Effector memory CD8-positive, alpha-beta T cell (primary cell): ENCODE measurements at places on chromosomes 1 and 21.

GRCh38 chr1:102897557-102897956 is 210.8 kb downstream of the COL11A1 start:
- H3K4me1 ChIP-seq, result no peaks in the 10 kb centered on the region
- H3K36me3 ChIP-seq, result peaks cover 3% of the 10 kb centered on the region
- no peak overlapping the region for H3K27ac ChIP-seq

DNA sequence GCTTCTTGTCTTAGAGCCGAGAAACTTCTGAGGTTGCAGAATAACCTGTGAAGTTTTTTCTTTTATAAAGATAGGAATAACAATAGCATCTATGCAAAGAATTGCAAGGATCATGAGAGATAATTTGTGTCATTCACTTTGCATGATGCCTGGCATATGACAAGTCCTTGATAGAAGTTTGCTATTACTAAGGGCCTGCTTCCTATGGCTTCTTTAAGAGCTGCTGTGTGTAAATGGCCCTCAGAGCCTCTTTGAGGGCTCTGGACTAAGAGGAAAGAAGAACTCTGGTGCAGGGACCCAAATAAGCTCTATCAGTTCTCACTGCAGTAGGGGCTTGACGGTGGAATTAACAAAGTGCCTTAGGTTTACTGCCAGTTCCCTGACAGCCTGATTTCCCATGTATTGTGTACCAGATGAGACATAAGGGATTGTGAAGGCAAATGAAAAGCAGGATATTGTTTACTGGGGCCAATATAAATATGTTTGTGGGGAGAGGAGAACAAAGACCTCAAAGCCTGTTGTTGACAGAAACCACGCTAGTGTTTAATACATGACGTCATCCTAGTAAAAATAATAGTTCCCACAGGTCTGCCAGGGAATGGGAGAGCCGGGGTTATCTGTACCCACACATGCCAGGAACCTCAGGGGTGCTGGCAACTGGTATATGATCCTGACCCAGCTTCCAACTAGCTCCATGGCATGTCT is 131.2 kb upstream of the UBE2U start:
- H3K27ac ChIP-seq, result no peak overlapping the region
- H3K36me3 ChIP-seq, result no peaks in the 10 kb centered on the region
- no peak overlapping the region for H3K4me3 ChIP-seq
- H3K4me1 ChIP-seq, result no peaks in the 10 kb centered on the region
- DNase-seq, result no peak
- H3K27me3 ChIP-seq, result peaks cover 6% of the 10 kb centered on the region

- peaks cover 4% of the 10 kb centered on the region for H3K4me1 ChIP-seq
- DNase-seq, result no peak
- H3K4me3 ChIP-seq, result no peak overlapping the region
- no peaks in the 10 kb centered on the region for H3K36me3 ChIP-seq
- H3K27me3 ChIP-seq, result peaks cover 89% of the 10 kb centered on the region
Measured at GRCh38 chr1:212514782-212515181, 82.1 kb downstream of the NENF start.

DNA sequence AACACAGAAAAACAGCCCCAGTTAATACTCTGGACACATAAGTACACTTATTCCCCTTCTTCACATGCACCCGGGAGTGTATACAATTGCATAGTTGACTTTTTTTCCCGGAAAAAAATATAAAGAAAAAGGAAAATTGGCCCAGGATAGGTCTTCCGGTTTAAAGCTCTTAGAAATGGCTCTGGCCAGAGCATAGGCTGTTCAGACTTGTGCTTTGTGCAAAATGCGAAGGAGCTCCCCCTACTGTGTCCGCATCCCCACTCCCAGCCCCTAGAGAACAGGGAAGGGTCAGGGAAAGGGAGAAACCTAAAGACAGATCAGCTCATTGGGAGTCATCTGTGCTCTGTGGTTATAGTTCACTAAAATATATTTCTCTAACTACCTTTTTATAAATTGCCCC is 5.5 kb upstream of the MTMR11 start:
- no peak overlapping the region for H3K27ac ChIP-seq
- H3K27me3 ChIP-seq, result no peaks in the 10 kb centered on the region
- H3K36me3 ChIP-seq, result peaks cover 14% of the 10 kb centered on the region
- DNase-seq, result no peak
- H3K4me1 ChIP-seq, result peaks cover 15% of the 10 kb centered on the region
- H3K4me3 ChIP-seq, result no peak overlapping the region

- no peak for DNase-seq
- no peaks in the 10 kb centered on the region for H3K36me3 ChIP-seq
- H3K4me1 ChIP-seq, result no peaks in the 10 kb centered on the region
- H3K27me3 ChIP-seq, result no peaks in the 10 kb centered on the region
- no peak overlapping the region for H3K27ac ChIP-seq
Measured at GRCh38 chr1:56060906-56061305, 518.5 kb downstream of the PLPP3 start.

- H3K4me1 ChIP-seq, result peaks cover 45% of the 10 kb centered on the region
- no peaks in the 10 kb centered on the region for H3K27me3 ChIP-seq
Measured at GRCh38 chr1:201023920-201024624, 558 bp upstream of the KIF21B start.

DNA sequence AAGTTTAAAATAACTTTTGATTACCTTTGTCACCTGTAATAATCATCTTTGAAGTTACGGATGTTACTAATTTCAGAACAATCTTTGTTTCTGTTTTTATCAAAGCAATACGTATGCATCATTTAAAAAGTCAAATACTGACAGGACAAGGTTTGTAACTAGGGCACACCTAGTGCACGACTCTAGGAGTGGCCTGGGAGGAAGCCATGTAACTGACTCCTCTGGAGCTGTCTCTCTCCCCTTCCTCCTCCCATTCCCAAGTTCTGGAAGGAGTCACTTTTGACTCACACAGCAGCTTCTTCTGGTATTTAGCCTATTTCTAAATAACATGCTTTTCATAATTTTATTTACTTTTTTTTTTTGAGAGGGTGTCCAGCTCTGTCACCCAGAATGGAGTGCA is 11.8 kb upstream of the RAP1GAP start:
- no peaks in the 10 kb centered on the region for H3K4me1 ChIP-seq
- no peak overlapping the region for H3K4me3 ChIP-seq
- no peaks in the 10 kb centered on the region for H3K27me3 ChIP-seq
- peaks cover 40% of the 10 kb centered on the region for H3K36me3 ChIP-seq

DNA sequence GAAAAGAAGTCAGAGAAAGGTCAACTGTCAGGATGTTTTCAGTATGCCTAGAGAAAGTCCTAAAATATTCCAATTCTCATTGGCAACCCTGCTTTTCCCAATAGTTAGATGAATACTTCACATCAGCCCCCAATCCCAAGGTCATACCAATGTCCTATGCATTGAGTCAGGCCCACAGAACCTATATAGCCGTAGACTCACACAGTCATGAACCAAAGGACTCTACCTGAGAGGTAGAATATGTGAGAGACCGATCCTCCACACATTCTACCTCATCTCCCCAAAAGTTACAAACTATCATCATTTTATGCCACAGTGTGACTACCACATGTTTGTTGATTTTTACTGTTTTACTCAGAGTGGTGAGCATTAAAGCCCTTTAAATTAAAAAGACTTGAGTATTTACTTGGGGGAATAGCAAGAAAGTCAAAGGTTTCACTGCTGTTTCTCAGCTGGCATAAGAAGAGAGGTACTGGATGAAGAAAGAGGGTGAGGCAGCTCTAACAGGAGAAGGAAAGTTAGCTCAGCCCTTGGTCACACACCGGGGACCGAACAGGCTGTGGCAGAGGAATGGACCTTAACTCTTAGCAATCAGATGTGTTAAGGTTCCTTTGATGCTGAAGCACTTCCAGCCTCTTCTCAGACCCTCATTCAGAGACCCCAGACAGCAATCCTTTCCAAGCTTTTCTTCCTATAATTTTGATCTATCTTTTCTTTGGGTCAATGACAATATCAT is 937 bp downstream of the CD48 start:
- no peak for DNase-seq
- no peaks in the 10 kb centered on the region for H3K27me3 ChIP-seq
- H3K4me1 ChIP-seq, result peaks cover 18% of the 10 kb centered on the region
- no peak overlapping the region for H3K4me3 ChIP-seq

GRCh38 chr21:38413958-38414548 is 84.2 kb downstream of the ERG start:
- H3K4me3 ChIP-seq, result no peak overlapping the region
- H3K36me3 ChIP-seq, result no peaks in the 10 kb centered on the region
- DNase-seq, result no peak
- H3K4me1 ChIP-seq, result no peaks in the 10 kb centered on the region
- H3K27ac ChIP-seq, result no peak overlapping the region

DNA sequence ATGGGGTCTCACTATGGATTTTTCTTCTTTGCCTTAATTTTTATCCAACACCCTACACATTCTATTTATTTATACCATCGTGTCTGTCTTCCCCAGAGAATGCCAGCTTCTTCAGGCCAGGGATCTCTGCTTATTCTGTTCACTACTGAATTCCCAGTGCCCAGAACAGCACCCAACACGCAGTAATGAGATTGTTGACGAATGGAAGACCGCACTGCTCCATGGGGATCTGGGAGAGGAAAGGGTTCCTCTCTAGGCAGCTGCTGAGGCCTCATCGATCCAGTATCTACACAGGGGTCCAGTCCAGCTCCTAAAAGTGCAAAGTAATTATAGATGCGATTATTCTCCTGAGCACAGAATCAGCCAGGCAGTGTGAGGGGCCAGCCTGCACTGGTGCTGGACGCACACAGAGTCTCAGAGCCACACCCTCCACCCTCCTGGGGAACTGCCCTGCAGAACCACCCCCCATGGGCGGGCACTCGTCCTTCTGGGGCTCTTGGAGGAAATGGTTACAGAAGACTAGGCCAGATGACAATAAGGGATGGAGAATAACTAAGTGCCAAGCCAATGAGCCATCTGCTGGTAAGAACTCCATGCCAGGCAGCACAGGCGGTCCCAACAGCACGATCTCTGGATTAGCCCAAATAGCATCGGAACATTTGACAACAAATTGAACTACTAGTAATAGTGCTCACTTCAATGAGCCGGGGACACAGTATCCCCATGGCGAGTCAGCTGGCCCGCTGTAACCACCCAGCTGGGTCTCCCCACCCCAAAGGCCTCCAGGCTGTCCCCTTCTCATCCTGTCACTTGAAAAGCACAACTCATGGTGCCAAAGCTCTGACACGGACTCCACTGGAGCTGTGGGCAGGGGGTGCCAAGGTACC is 1.7 kb upstream of the PDE9A start:
- no peak for DNase-seq
- H3K27me3 ChIP-seq, result peaks cover 54% of the 10 kb centered on the region
- peaks cover 12% of the 10 kb centered on the region for H3K4me1 ChIP-seq

GRCh38 chr21:41431788-41432548 is 5.9 kb downstream of the MX1 start:
- H3K4me1 ChIP-seq, result peaks cover 21% of the 10 kb centered on the region
- H3K36me3 ChIP-seq, result peaks cover 50% of the 10 kb centered on the region
- no peaks in the 10 kb centered on the region for H3K27me3 ChIP-seq

DNA sequence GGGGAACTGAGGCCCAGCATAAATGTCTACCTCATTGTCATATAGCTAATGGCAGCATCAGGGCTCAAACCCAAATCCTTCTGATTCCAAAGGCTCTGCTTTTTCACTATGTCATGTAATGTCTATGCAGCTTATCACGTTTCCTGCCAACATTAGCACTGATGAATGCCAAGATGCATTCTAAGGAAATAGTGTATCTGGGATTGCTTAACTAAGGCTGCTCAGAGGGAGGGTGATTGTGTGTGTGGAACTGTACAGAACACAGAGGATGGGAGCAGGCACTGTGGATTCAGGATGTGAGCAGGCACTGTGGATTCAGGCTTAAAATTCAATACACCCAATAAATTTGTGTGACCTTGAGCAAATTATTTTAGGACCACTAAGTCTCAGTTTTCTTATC is 456.4 kb upstream of the DEPDC1 start:
- no peaks in the 10 kb centered on the region for H3K36me3 ChIP-seq
- no peak overlapping the region for H3K27ac ChIP-seq
- no peak overlapping the region for H3K4me3 ChIP-seq
- DNase-seq, result no peak
- no peaks in the 10 kb centered on the region for H3K4me1 ChIP-seq

GRCh38 chr1:44328671-44329416 is 26.2 kb downstream of the ERI3 start:
- H3K27ac ChIP-seq, result peak overlapping the region; percentile 2
- no peaks in the 10 kb centered on the region for H3K27me3 ChIP-seq
- H3K36me3 ChIP-seq, result no peaks in the 10 kb centered on the region

DNA sequence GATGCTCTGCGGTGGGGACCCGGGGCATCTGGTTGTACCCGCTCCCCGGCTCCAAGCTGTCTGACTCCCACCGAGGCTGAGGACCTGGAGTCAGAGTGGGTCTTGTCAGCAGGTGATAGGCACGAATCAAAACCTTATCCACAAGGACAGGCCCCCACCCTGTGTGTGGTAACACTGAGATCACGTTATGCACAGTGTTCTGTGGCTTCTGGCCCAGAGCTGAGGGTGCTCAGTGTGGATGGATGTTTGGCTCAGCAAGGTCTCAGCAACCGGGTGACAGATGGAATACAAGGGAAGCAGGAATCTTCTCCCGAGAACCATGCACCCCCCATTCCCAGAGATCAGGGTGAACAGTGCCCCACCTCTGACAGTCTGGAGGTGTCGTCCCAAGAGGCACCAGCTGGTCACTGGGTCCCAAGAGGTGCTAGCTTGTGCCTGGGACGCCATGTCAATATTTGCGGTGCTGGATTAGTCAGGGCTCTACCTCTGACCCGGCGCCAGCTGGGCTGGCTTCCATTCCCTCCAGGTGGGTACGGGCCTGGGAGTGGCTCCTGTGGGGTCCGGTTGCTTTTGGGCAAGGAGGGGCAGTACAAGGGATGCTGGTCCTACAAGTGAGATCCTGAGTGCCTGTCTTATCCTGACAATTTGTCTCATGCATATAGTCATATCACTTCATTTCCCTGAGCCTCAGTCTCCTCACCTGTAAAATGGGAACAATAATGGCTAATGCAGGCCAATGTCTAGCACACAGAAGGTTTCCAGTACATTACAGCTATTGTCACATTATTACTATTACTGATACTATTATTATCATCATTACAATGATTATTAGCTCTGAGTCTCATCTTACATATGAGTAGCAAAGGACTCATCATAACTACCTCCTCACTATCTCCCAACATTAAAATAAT is 957 bp downstream of the CAPN9 start:
- H3K4me3 ChIP-seq, result no peak overlapping the region
- no peak for DNase-seq
- H3K4me1 ChIP-seq, result no peaks in the 10 kb centered on the region
- no peaks in the 10 kb centered on the region for H3K36me3 ChIP-seq

GRCh38 chr1:35518183-35518582 is 39.0 kb downstream of the KIAA0319L start:
- no peak overlapping the region for H3K27ac ChIP-seq
- DNase-seq, result no peak
- H3K4me3 ChIP-seq, result no peak overlapping the region
- no peaks in the 10 kb centered on the region for H3K27me3 ChIP-seq
- peaks cover 5% of the 10 kb centered on the region for H3K36me3 ChIP-seq

DNA sequence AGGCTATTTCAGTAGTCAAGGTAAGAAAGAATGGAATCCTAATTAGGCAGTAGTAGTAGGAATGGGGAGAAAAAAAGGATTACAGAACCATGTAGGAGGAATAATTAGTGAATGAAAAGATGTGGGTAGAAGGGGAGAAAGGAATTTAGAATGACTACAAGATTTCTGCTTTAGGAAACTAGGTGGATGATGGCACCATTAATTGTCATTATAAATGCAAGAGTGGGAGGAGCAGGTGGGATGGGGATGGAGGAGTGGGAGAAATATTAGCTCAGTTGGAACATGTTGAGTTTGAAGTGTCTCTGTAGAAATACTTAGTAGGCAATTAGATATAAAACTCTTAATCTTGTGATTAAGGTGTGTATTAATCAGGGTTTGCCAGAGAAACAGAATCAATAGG is 50.0 kb upstream of the C21orf91 start:
- H3K4me1 ChIP-seq, result no peaks in the 10 kb centered on the region
- no peaks in the 10 kb centered on the region for H3K27me3 ChIP-seq
- no peaks in the 10 kb centered on the region for H3K36me3 ChIP-seq
- H3K27ac ChIP-seq, result no peak overlapping the region
- no peak overlapping the region for H3K4me3 ChIP-seq
